T-helper 17 cell (primary cell): ENCODE measurements at places on chromosomes 2 and 18. TPM values are rescaled to one million over a fixed set of nuclear protein-coding genes. Genes with fewer than 3 reads are reported as not detected.

Gene WIPF1
- total RNA-seq = 424 TPM

Gene PGAP1
- 14.9 TPM for total RNA-seq

Gene SKOR2
- total RNA-seq = not detected

Gene CROCC2
- not detected for total RNA-seq

Gene MROH2A
- total RNA-seq = not detected

Gene GBX2
- total RNA-seq = not detected

Gene ARHGAP15
- total RNA-seq = 277 TPM

Gene TUBA4B
- total RNA-seq = not detected

Gene FTCDNL1
- total RNA-seq = 1.8 TPM

Gene STEAP3
- total RNA-seq = 0.13 TPM

Gene ZSWIM2
- total RNA-seq = not detected

Gene C2orf15
- total RNA-seq = 2.7 TPM

Gene DYTN
- total RNA-seq = 0.23 TPM

Gene KCNG3
- not detected for total RNA-seq

Gene CPSF3
- 18.1 TPM for total RNA-seq

GRCh38 chr2:83730223-83730622 is 728.9 kb downstream of the SUCLG1 start:
- no peak for DNase-seq

GRCh38 chr2:14492920-14493503 is 139.5 kb upstream of the LRATD1 start:
- no peak for DNase-seq

- DNase-seq = no peak
Measured at GRCh38 chr18:484749-485464, 15.6 kb downstream of the COLEC12 start.

- no peak for DNase-seq
Measured at GRCh38 chr2:201906777-201907562, 100.6 kb downstream of the CDK15 start.

DNA sequence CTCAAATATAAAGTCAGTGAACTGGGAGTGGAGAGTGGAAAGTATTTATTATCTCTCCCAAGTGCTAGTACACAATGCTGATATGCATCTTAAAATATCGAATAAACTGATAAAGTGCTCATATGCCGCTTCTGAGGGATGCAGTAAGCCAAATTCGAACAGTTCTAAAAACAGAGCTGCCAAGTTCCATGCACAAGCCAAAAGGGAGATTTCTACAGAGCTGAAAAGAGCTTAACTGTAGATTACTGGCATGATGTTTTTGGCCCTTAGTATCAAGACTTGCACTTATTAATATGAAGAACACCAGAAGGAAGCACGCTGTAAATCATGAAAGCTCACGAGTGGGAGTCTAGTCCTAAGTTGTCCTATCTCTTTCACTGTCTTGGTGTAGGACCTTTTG is 7.9 kb downstream of the TMEFF2 start:
- DNase-seq = no peak

- no peak for DNase-seq
Measured at GRCh38 chr2:128442891-128443302, 124.2 kb upstream of the HS6ST1 start.

DNA sequence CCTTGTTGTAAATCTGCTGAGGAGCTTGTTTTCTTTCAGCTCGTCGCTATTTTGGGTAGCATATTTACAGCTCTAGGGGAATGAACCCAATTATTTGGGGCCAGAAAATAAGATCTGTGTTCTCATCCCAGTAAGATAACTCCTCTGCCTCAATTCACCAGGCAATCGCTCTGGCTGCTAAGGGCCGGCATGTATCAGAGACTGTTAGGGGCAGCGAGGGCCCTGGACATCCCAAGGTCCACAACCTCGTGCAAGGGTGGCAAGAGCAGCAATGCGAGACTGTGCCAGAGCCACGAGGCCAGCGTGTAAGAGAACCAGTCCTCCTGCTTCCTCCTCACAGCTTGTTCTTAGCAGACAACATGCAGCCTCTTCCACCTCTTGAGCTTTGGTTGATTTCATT is 66.1 kb downstream of the DDX1 start:
- DNase-seq = no peak

GRCh38 chr2:110958346-110959119 is 162.2 kb upstream of the BCL2L11 start:
- no peak for DNase-seq

DNA sequence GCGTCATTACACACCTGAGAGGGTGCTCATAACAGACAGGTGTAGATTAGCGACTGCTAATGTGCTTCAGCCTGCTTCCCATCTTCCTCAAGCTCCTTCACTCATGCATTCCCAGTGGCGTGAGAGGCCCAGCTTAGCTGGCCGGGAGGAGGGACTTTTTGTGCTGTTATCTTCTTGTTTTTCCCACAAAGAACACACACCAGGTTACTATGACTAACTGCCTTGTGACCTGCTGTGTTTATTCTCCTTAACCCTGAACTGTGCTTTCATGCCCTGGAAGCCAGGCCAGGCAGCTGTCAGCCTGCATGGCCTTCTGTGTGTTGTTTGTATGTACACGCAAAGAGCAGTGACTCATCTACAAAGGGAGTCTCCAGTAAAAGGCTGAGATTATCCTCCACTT is 143.8 kb downstream of the PIEZO2 start:
- DNase-seq = no peak

DNA sequence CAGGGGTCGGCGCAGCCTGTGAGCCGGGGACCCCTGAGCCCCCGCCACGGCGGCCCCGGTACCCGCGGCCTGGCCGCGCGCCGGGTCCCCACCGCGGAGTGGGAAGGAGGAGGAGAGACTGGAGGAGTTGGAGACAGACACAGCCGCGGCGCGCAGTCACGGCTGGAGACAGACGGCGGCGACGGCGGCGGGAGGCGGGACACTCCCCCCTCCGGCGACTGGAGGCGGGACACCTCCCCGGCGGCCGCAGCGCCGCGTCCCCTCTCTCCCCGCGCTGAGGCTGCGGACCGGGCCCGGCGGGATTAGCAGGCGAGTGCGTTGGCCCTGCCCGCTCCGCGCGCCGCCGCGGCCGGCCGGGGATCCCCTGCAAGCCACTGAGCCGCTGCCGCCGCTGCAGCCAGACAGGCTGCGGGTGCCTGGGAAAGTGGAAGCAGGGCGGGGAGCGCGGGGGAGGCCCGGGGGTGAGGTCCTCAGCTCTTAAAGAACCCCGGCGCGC is 1.0 kb upstream of the LDLRAD4 start:
- peak; percentile 57 for DNase-seq

DNA sequence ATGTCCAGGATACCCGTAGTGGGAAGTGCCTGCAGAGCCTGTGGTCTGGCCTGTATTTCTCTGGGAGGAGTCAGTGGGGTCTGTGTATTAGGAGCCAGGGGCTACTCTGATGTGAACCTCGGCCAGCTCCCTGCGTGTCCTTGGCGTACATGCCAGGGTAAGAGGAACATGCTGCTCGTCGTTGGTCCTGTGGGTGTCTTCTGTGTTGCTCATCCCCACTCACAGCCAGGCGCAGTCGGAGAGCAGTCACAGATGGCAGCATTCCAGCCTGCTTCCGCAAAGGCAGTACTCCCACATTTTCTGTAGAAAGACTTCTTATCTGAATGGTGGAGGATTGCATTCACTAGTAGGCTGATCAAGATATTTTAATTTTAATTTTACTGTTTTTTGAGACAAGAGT is 84.9 kb downstream of the DGKD start:
- DNase-seq = no peak

DNA sequence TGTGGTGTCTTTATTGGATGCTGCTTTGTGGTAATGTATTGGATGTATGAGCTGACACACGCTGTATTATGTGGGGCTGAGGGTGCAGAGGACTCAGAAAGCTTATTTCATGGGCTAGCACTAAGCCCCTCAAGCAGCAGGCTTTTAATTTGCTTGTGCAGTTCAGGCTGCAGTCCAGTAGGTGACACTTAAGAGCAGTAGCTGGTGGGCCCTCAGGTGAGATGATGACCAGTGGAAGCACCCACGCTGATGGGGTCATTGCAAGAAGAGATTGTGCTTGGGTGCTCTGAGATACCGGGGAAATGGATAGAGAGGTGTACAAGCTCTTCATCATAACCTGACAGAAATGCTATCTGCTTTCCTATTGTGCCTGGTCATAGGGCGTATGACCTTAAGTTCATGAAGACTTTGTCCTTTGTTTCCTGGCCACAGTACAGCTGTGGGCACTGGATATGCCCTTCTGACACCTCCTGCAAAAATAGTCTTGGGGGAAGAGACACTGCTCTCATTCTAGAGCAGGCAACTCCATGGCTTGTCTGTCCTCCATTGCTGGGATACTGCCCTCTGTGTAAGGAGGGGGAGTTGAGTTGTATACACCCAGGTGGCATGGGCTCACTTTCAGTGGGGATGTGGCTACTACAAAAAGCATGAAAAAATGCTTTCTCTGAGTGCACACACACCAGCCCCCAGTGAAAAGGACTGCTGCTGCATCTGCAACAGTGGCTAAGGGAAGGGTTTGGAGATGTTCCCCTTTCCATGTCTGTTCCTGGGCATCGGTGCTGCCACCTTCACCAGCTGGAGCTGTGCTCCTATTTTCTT is 205.7 kb upstream of the ZSWIM2 start:
- no peak for DNase-seq

- no peak for DNase-seq
Measured at GRCh38 chr2:189022053-189022481, 47.9 kb downstream of the COL3A1 start.

DNA sequence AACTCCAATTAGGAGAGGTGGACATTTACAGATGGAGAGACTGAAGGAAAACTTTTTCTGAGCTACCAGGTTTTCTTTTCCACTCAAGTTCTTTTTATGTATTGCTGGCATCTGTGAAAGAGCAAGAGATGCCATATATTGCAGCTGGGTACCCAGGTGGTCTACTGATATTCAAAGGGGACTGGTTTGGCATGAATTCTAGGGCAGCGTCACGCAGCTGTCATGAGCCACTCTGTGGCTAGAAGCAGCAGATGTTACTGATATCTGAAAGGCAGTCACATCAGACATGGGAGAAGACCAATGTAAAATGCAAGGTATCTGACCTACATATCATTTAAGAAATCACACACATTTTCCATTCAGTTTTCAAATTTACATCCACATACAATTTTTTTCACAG is 408.8 kb downstream of the GALNT13 start:
- no peak for DNase-seq

GRCh38 chr18:36704156-36704555 is 124.6 kb downstream of the TPGS2 start:
- no peak for DNase-seq

DNA sequence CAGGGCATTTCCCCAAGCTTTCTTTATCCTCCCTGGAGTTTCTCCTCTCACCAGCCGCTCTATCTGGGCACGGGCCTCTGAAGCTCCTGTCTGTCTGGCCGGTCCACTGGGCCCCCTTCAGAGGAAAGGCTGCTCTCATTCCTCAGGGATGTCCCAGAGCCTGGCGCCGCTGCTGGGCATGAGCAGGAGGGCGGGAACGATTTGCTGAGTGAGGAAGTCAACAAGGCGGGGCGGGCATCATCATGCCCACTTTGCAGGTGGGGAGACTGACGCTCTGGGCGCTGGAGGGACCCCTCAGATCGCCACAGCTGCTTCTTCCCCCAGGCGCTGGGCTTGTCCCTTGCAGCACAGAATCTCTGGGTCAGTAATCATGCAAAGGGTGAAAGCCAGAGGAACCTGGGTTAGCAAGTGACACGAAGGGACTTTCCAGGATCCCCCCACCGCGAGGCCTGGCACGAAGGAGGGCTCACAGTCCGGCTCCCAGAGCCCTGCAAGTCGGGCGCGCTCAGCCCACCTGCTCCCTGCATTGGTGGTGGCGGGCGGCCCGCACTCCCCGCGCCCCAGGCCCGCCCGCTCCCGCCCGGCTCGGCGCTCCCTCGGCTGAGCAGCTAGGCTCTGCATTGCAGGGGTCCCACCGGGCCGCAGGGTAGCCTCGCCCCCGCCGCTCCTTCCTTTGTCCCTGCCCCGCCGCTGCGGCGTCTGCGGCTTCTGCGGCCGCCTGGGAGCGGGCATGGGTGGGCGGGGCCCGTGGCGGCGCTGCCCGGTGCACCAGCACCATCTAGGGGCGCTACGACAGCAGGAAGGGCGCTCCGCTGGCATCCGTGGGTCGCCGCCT is 157.8 kb downstream of the CYRIA start:
- DNase-seq = no peak

- no peak for DNase-seq
Measured at GRCh38 chr2:144213797-144214196, 306.1 kb downstream of the ZEB2 start.

- DNase-seq = no peak
Measured at GRCh38 chr2:101815739-101816391, 118.4 kb downstream of the MAP4K4 start.

DNA sequence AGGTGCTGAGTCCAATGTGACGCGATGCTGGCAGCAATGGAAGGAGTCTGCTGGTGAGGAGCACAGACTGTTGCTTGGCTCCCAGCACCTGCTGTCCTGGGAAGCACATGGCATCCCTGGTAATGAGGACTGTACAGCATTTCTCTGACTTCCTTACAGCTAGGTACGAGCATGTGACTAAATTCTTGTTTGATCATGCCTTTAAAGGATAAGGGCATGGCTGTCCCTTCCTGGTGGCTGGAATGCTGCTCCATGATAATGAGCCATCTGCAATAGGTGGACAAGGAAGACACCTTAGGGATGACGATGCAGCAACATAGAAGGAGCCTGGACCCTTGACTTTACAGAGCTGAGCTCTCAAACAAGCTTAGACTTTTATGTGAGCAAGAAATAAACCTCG is 278.0 kb upstream of the SPRED2 start:
- no peak for DNase-seq

DNA sequence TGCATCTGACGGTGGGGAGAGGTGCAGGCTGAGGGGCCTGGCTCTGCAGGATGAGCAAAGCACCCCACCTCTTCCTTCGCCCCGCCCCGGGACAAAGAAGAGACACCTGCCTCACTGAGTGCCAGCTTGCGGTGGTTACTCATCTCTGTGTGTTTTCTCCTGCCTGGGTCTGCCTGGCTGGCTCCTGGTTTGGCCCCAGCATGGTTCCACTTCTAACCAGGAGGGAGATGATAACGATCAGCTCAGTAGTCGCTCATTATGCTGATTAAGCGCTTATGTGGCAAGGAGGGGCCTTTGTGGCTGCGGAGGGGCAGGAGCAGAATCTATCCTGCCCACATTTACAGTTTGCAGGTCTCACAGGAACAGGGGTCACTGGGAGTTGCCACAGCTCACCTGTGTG is 68.7 kb upstream of the EDAR start:
- DNase-seq = no peak

GRCh38 chr2:73020657-73021370 is 50.7 kb downstream of the SFXN5 start:
- no peak for DNase-seq

DNA sequence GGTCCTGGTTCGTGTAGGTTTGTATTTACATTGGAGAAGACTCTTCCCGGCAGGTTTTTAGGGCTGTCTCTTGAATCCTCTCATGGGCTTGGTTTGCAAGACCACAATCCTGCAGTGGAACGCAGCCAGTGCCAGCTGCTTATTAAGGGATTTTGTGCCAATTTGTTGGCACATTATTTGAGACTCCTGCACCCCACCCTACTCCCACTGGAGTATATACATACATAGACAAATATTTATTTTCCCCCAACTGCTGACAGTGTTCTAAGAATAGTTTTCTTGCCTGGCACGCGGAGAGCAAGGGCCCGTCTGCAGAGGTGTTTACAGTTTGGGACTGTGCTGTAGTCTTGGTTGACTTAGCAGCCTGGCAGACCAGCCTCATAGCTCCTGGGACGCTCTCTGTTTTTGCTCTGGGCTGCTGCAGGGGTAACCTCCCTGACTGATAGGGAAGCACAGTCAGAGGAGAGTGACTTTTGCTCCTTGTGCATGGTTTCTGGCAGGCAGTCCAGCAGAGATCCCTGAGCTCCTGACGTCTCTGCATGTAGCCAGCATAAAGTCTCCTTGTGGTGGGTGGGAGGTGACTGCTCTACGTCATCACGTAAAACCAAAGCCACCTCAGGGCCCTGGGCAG is 1.9 kb downstream of the LDLRAD4 start:
- no peak for DNase-seq

- DNase-seq = no peak
Measured at GRCh38 chr2:216880509-216881184, 20.8 kb upstream of the TNP1 start.
